Activated CD8-positive, alpha-beta memory T cell treated with anti-CD3 and anti-CD28 coated beads for 4 hours (primary cell): ENCODE measurements at places on chromosomes 3 and 15.

GRCh38 chr3:127630811-127631714 is 2.1 kb downstream of the PODXL2 start:
- no peak for DNase-seq

GRCh38 chr3:189375532-189375931 is 203.8 kb downstream of the TPRG1 start:
- DNase-seq, result no peak

DNA sequence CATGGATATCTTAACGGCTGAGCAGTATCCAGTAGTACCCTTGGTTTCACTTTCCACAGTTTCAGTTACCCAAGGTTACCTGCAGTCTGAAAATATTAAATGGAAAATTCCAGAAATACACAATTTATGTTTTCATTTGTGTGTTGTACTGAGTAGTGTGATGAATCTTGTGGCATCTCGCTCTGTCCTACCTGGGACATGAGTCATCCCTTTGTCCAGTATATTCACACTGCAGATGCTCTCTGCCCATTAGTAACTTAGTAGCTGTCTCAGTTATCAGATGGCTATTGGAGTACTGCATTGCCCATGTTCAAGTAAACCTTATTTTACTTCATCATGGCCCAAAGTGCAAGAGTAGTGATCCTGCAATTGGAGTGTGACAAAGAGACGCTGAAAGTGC is 26.1 kb downstream of the GASK1A start:
- DNase-seq, result no peak

DNA sequence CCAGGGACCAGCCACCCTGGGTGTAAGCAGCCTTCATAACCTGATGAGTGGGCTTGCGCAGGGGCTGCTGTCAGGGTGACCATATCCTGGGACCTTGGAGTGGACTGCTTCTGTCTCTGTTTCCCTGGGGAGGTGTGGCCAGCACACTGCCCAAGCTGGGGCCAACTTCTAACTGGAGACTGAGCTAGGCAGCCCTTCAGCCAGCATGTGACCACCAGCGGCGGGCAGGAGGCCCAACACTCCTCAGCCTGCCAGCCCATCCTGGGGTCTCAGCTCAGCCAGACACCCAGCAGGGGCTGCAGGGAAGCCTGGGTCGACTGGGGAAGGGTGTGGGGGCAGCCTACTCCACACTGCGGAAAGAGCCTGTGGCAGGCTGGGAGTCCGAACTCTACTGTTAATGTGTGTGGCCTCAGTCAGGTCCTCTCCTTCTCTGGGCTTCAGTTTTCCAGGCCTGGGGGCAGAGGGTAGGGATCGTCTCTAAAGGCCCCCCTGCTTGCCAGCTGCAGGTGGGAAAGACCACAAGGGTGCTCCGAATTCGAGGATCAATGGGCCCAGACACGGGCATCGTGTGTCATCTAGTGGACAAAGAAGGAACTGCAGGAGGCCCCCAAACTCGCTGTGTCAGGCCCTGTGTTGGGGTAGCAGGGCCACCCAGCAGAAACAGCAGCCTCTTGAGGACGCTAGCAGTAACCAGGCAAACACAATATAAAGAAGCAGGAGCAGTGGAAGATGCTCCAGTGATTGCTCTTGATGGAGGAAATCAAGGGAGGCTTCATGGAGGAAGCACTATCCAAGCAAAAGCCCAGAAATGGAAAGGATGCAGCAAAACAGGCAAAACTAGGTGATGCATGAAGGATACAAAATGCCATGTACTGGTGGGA is 2.0 kb upstream of the SEMA3G start:
- peak; percentile 48 for DNase-seq

- DNase-seq, result no peak
Observed at GRCh38 chr3:102447272-102447671, 12.5 kb downstream of the ZPLD1 start.

GRCh38 chr15:72902919-72903260 is 119.3 kb upstream of the ADPGK start:
- DNase-seq, result no peak

- DNase-seq, result no peak
Observed at GRCh38 chr3:37531066-37531720, 330.5 kb upstream of the CTDSPL start.

GRCh38 chr3:134867277-134867676 is 72.2 kb downstream of the EPHB1 start:
- DNase-seq, result no peak

GRCh38 chr15:52068004-52068615 is 44.5 kb downstream of the BCL2L10 start:
- no peak for DNase-seq

GRCh38 chr3:78589778-78590177 is 1178.0 kb downstream of the ROBO1 start:
- DNase-seq, result no peak

DNA sequence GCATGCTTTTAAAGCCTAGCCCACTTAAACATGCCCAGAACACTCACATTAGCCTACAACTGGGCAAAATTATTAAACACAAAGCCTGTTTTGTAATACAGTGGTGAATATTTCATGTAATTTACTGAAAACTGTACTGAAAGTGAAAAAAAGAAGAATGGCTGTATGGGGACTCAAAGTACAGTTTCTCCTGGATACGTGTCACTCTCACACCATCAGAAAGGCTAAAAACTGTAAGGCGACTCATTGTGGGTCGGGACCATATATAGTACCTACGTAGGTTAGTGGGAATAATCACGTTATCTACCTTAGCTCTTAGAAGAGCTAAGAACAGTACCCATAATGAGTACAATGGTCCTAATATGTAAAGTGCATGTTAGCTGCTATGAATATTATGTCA is 80.2 kb upstream of the SPATA12 start:
- no peak for DNase-seq

- DNase-seq, result no peak
Observed at GRCh38 chr3:149026718-149027117, 35.4 kb downstream of the GYG1 start.

DNA sequence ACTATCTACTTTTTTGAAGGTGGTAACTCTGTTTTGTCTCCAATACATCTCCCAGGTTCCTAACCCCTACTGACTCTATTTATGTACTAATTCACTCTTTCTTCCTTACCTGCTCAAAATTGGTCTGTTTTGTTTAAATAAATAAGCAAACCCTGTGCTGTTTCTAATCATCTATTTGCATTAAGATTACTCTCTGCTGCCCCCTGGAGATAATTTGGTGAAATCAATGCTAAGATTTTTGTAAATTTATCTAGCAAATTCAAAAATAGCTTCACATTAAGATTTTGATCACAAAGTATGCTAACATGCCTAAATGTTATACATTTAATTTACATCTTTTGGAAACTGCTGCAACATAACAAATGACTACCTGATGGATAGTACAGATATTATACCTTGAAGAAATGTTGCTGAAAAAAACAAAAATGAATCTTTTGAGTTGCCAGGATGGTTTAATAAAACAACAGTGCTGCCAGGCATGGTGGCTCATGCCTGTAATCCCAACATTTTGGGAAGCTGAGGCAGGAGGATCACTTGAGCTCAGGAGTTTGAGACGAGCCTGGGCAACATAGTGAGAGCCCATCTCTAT is 4.4 kb upstream of the CD200R1 start:
- no peak for DNase-seq

DNA sequence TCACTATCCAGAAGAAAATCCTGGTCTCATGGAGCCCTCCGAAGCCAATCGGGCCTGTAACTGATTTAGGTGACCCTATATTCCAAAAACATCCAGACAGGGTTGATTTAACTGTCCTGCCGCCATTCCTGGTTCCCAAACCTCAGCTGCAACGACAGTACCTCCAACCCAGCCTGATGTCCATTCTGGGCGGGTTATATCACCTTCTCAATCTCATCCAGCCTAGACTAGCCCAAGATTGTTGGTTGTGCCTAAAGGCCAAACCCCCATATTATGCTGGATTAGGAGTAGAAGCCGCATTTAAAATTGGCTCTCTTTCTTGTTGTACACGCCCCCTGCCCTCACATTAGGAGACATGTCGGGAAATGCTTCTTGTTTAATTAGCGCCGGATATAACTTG is 36.7 kb downstream of the ZBTB11 start:
- no peak for DNase-seq

- DNase-seq, result peak; percentile 36
Observed at GRCh38 chr3:52317208-52318000, 1.3 kb downstream of the DNAH1 start.

DNA sequence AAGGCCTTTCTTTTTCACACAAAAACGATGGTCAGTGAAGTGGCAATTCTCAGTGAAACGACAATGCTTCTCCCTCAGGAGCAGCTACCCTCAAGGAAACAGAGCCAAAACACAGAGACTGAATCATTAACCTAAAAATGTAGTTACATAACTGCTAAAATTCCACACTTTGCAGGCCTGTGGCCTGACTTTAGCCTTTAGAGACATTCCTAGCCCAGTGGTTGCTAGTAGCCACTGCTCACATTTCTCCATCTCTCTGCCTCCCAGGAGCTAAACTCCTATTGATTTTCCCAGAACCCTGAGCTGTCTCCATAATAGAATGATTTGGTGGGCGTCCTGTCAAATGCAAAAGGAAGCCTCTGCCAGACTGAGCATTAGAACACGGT is 630.1 kb upstream of the KCNMB2 start:
- DNase-seq, result no peak

DNA sequence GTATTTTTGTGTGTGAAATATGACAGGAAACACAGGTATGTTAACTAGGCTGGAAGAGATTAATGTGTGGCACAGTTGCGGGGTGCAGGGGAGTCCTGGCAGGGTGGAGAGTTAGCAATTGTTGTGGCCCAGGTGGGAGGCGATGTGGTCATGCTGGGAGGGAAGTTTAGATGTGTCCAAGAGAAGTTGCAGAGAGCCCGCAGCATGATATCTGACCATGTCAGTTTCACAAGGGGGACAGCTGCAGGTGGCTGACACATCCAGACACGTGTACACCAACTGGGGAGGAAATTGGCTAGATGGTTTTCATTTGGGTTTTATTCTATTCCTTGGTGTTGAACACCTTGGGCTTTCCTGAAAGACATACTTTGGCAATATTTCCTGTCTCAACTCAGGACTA is 172.8 kb upstream of the RGMA start:
- DNase-seq, result no peak

- DNase-seq, result no peak
Observed at GRCh38 chr3:56887402-56888025, 85.8 kb upstream of the ARHGEF3 start.

GRCh38 chr3:197226179-197226578 is 72.2 kb downstream of the DLG1 start:
- DNase-seq, result no peak

GRCh38 chr3:123153125-123154019 is 48.4 kb upstream of the SEC22A start:
- DNase-seq, result no peak

- no peak for DNase-seq
Observed at GRCh38 chr3:58416191-58416590, 17.4 kb downstream of the PDHB start.

DNA sequence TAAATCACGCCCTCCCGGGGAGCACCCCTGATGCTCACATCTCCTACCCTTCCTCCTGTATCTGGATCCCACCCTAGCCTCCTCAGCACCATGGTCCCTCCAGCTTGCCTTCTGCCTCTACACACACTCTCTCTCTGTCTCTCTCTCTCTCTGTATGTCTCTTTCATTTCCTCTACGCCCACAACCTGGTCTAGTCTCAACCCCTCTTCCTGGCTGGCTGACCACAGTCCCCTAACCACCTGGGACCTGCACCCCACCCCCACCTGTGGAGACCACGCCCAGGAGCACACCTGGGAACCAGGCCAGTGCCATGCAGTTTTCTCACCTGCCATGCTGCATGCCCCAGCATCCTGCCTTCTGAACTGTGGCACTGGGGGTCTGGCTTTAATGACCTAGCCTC is 4.0 kb upstream of the CFAP100 start:
- DNase-seq, result no peak

DNA sequence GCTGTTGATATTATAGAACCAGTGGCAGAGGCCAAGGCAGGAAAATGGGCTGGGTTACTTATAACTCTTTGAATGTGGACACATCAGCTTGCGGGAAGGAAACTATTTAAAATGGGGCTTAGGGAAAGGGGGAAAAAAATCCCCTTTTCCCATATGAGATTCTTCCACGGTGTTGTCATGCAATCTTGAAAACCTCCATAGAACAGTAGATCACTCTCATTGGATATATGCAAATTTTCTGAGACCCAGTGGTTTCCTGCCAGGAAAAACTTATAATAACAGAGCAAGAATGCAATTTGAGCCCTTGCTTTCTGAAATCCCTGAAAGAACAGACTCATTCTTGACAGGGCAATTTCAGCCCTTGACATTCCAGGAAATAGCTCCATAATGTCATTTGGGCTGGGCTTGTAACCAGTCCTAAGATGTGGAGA is 31.1 kb downstream of the TMEM212 start:
- no peak for DNase-seq

- DNase-seq, result no peak
Observed at GRCh38 chr3:42906070-42906847, at the start of gene ZNF662. TSS of gene ZNF662 (plus strand) at chr3:42906142. CDS start at chr3:42908115, 1,973 bp downstream.

DNA sequence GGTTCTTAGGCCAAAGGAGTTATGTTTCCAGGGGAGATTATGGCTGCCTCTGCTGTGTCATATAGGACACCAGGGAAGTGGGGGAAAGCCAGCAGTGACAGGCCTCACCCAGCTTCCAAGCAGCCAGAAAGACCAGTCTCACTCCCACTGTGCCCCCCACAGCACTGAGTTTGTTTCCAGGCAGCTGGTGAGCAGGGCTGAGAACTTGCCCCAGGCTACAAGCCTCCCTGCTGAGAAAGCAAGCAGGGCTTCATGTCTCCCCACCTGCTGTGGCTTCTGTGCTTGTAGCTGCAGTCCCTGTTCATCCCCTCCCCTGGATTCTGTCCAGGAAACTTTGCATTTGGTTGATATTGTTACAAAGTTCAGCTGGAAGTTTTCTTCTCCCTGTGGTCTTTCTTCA is 376.3 kb downstream of the PDCD6IP start:
- no peak for DNase-seq

DNA sequence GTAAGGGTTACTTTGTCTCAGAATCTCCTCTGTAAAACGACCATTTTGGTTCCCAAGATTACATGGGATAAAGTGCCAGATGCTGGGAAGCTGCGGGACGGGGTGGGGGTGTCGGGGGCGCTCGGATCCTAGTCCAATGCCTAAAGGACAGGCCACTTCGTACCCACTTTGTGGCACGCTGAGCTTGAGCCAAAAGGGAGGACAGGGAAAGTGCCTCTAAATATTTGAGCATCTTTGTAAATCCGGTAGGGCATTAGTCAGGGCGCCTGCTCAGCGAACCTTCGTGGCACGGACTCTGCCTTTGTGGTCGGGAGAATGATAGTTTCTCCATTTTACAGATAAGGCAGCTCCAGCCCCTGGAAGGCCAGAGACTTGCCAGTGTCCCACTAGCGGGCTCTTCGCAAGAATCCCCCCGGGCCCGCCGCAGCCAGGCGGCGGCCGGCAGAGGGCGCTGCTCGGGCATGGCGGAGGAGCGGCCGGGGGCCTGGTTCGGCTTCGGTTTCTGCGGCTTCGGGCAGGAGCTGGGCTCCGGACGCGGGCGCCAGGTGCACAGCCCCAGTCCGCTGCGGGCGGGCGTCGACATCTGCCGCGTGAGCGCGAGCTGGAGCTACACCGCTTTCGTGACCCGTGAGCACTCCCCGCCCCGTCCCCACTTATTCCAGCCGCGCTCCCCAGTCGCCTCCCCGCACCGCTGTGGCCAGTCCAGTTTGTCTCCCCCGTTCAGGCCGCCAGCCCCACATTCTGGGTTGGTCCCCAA is 1.8 kb downstream of the RCCD1 start:
- DNase-seq, result peak; percentile 19
